Cardiac fibroblast (primary cell): ENCODE measurements at places on chromosomes 11 and 22.

GRCh38 chr11:34075178-34075820 lies 23.8 kb downstream of the CAPRIN1 start:
- peak; percentile 65 for DNase-seq

- DNase-seq = no peak
Observed at GRCh38 chr11:65661599-65662246, 993 bp downstream of the RELA start.

DNA sequence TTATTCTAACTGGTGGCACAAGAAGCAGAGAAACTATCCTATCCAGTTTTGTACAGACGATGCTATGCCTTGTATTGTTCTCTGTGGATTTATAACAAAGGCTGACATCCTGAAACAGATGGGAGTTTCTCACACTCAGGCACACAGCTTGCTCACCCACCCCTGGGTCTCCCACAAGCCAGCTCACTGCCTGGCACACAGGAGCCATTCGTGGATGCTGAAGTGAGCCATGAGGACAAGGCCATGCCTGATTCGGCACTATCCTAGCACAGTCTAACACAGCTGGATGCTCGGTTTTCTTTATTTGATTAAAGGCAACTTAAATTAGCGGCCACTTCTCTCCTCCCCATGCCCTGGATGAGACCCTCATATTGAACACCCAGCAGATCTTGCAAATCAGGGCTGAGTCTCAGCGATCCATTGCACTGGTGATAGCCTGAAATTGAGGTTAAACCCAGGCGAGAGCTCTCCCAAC lies 25.7 kb upstream of the TMPRSS4 start:
- DNase-seq = no peak

DNA sequence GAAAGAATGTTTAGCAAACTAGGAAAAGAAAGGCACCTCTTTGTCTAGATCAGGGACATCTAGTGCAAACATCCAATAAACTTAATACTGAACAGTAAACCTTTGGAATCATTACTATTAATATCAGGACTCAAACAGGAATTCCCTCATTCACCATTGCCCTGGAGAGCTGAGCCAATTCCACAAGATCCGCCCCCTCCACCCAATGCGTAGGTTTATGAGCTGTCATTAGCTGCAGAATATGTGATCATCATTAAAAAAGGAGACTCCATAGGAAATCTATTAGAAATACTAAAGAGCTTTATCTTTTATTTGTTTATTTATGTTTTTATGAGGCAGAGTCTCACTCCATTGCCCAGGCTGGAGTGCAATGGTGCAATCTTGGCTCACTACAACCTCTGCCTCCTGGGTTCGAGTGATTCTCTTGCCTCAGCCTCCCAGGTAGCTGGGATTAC lies 5.5 kb downstream of the IL17REL start:
- no peak for DNase-seq

DNA sequence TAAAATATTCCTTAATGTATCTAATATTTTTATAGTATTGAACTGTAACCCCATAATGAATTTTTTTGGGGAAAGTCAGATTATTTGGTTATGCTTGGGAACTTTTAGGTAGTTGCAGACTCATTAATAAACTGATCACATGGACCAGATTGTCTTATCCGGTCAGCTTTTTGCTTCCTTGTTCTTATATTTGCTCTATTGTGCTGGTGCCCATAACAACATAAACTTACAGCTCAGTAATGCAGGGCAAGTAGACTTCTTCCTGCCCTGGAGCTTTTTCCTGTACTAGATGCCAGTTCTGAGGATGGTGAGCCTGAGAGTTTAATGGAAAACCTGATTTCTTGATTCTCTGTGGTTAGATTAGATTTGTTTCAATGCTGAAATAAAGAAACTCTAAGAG lies 53.2 kb downstream of the MTMR3 start:
- no peak for DNase-seq

GRCh38 chr22:49583886-49584505 lies 243.7 kb downstream of the BRD1 start:
- DNase-seq = no peak

- DNase-seq = no peak
Observed at GRCh38 chr11:75432911-75433321, at the start of gene KLHL35. Gene KLHL35, minus strand, starts transcription at chr11:75433203. Its CDS starts 2,574 bp downstream, at chr11:75430629.

- DNase-seq = peak; percentile 28
Observed at GRCh38 chr11:132101881-132102280, 731.5 kb downstream of the NTM start.

DNA sequence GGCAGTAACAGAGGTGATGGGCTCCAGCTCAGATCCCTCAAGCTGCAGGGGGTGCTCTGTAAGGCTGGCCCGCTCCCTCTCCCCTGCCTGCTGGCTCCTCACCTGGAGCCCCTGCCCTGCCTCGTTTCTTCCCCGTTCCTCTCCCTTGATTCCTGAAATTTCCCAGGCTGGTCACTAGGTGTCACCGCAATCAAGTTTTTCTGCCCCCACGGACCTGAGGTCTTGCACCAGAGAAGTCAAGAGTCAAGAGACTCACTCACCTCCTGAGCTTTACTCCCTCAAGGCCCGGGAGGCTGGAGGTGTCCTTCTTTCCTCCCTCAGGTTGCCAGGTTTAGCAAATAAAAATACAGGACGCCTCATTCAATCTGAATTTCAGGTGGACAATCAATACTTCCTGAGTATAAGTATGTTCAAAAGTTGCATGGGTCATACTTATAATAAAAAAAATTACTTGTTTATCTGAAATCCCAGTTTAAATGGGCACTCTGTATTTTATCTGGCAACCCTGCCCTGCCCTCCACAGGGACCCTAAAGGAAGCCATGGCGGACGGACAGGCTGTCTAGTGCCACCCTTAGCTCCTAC lies 69.2 kb downstream of the SCUBE1 start:
- DNase-seq = peak; percentile 67

GRCh38 chr11:6745465-6746015 lies 26.2 kb downstream of the OR2AG2 start:
- DNase-seq = no peak

- no peak for DNase-seq
Observed at GRCh38 chr11:11675671-11676181, 53.9 kb upstream of the GALNT18 start.

DNA sequence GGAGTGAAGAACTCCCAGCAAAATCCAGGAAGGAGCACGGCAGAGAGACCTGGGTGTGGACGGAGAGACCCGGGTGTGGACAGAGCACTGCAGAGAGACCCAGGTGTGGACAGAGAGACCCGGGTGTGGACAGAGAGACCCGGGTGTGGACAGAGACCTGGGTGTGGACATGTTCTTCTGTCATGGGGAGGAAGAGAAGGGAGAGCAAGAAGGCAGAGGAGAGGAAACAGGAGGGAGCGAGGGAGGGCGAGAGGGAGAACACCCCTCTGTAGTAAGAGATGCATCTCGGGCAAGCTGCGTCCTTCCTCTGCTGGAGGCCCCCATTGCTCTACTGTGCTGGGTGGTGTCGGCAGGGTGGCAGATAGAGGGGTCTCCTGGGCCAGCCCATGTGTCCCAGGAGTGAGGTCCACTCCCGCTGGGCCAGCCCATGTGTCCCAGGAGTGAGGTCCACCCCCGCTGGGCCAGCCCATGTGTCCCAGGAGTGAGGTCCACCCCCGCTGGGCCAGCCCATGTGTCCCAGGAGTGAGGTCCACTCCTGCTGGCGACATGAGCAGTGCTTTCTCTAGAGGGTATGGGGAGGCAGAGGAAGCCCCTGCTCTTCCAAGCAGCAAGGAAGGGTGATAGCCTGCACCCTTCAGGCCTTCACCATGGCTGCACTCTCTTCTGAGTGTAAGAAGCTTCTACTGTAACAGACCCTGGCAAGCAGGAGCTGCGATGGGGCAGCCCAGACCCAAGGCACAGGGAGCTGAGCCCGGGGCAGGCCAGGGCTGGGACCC lies 934.2 kb downstream of the BRD1 start:
- no peak for DNase-seq

GRCh38 chr11:33722590-33723234 lies 13.5 kb downstream of the CD59 start:
- peak; percentile 90 for DNase-seq
